Chondrocyte (in vitro differentiated cells): ENCODE measurements at places on chromosomes 16 and 17. TPM values are rescaled to one million over a fixed set of nuclear protein-coding genes. Genes with fewer than 3 reads are reported as not detected.

KRT31 gene
- not detected in 3 replicates for total RNA-seq

USH1G gene
- not detected in 3 replicates for total RNA-seq

MYLK3 gene
- 0.05 to 0.65 TPM (median 0.32 TPM) in 3 replicates for total RNA-seq

RGS9 gene
- total RNA-seq, result 9.6 to 14.9 TPM (median 12.2 TPM) in 3 replicates

GFAP gene
- total RNA-seq, result 0.55 to 1.0 TPM in 2 of 3 replicates, not detected in the other

MYH8 gene
- not detected in 3 replicates for total RNA-seq

RBFOX1 gene
- not detected in 3 replicates for total RNA-seq

LHX1 gene
- not detected in 3 replicates for total RNA-seq

AHSP gene
- total RNA-seq, result not detected in 3 replicates

NPIPA3 gene
- 3.3 TPM in 1 of 3 replicates, not detected in the others for total RNA-seq

C17orf75 gene
- total RNA-seq, result 19.3 to 23.7 TPM (median 21.9 TPM) in 3 replicates

SPNS2 gene
- 0.70 to 0.87 TPM in 2 of 3 replicates, not detected in the other for total RNA-seq

PYY gene
- not detected in 3 replicates for total RNA-seq

DPEP3 gene
- not detected in 3 replicates for total RNA-seq

GP1BA gene
- not detected in 3 replicates for total RNA-seq

DOC2B gene
- 0.31 to 0.64 TPM (median 0.32 TPM) in 3 replicates for total RNA-seq

SLC5A10 gene
- not detected in 3 replicates for total RNA-seq

CCL3 gene
- total RNA-seq, result not detected in 3 replicates

KCNH6 gene
- not detected in 3 replicates for total RNA-seq

CALB2 gene
- 0.39 to 0.85 TPM in 2 of 3 replicates, not detected in the other for total RNA-seq

SENP3 gene
- total RNA-seq, result 45.3 to 57.8 TPM (median 49.4 TPM) in 3 replicates

ABCC12 gene
- total RNA-seq, result not detected in 3 replicates

GCGR gene
- total RNA-seq, result not detected in 3 replicates

ABCC11 gene
- 0.32 to 0.44 TPM in 2 of 3 replicates, not detected in the other for total RNA-seq

TAC4 gene
- not detected in 3 replicates for total RNA-seq

C17orf107 gene
- total RNA-seq, result 1.5 to 1.8 TPM (median 1.6 TPM) in 3 replicates

C16orf46 gene
- total RNA-seq, result 0.35 to 0.36 TPM in 2 of 3 replicates, not detected in the other

CTRL gene
- total RNA-seq, result not detected in 3 replicates

SOST gene
- not detected in 3 replicates for total RNA-seq

CA7 gene
- not detected in 3 replicates for total RNA-seq

FBXL16 gene
- total RNA-seq, result 0.53 to 0.87 TPM (median 0.82 TPM) in 3 replicates

PPM1E gene
- 0.70 to 2.2 TPM (median 2.2 TPM) in 3 replicates for total RNA-seq

CIBAR2 gene
- not detected in 3 replicates for total RNA-seq

CTRB1 gene
- not detected in 3 replicates for total RNA-seq

ASIC2 gene
- total RNA-seq, result not detected in 3 replicates

BEAN1 gene
- total RNA-seq, result 3.1 to 4.1 TPM (median 3.7 TPM) in 3 replicates

C1QTNF8 gene
- not detected in 3 replicates for total RNA-seq

ERBB2 gene
- 86.0 to 94.3 TPM (median 90.5 TPM) in 3 replicates for total RNA-seq

CCL1 gene
- total RNA-seq, result not detected in 3 replicates

MFAP4 gene
- 307 to 312 TPM (median 310 TPM) in 3 replicates for total RNA-seq

OMG gene
- not detected in 3 replicates for total RNA-seq

TBC1D3L gene
- 16.6 to 20.0 TPM (median 19.6 TPM) in 3 replicates for total RNA-seq

USP43 gene
- total RNA-seq, result 2.6 to 4.3 TPM (median 2.7 TPM) in 3 replicates

PPP1R27 gene
- total RNA-seq, result not detected in 3 replicates

KRTAP4-4 gene
- not detected in 3 replicates for total RNA-seq
